ENCODE measurements at places on chromosomes 4 and X.

DNA sequence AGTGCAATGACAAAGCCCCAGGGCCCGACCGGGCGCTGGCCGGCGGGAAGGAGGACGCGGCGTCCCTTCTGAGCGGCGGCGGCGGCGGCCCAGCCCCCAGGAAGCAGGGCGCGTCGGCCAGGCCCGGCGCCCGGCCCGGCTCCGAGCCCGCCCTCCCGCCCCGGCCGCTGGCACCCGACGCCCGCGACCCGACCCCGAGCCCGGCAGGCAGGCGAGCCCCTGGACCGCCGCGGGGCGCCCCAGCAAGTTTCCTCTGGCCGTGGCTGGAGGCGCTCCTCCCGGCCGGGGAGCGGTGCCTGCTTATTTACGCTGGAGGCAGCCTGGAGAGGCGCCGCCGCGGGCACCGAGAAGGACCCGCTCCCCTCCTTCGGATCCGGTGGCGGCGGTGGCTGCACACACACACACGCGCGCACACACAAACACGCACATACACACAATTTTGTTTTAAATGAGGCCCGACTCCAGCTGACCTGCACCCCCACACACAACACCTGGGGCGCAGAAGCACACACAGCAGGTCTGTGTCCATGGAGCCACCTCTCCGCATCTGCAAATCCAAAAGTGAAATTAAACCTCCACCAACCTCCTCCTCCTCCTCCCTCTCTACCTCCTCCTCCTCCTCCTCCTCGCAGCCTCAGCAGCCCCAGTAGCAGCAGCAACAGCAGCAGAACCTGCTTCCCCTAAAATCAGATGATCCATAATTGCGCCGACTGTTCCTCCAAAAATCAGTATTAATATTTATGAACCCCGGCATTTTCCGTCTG lies 669 bp downstream of the IRF2 start:
- peak; percentile 49 for DNase-seq

DNA sequence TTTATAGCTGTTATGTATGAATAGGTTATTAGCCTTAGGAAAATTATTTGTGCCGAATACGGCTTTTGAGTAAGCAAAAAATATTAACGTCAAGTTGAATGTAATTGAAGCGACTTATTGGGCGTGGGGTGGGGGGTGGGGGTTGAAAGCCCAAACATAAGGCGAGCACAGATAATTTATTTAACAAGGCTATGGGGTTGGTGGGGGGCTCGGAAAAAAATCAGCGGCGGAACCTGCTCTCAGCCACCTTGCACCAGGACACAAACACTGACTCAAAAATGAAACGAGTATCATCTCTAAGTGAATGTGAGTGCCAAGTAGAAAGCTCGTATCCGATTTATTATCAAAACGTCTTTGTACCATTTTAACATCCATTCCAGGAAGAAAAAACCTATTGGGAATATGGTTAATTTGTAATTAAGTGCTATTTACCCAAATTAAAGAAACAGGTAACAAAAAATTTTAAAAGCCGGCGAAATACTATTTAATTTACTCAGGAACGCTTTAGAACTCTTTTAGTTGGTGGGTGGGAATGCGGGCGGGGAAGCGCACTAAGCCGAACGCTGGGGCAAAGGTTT lies 902 bp upstream of the LARP1B start:
- DNase-seq = no peak

DNA sequence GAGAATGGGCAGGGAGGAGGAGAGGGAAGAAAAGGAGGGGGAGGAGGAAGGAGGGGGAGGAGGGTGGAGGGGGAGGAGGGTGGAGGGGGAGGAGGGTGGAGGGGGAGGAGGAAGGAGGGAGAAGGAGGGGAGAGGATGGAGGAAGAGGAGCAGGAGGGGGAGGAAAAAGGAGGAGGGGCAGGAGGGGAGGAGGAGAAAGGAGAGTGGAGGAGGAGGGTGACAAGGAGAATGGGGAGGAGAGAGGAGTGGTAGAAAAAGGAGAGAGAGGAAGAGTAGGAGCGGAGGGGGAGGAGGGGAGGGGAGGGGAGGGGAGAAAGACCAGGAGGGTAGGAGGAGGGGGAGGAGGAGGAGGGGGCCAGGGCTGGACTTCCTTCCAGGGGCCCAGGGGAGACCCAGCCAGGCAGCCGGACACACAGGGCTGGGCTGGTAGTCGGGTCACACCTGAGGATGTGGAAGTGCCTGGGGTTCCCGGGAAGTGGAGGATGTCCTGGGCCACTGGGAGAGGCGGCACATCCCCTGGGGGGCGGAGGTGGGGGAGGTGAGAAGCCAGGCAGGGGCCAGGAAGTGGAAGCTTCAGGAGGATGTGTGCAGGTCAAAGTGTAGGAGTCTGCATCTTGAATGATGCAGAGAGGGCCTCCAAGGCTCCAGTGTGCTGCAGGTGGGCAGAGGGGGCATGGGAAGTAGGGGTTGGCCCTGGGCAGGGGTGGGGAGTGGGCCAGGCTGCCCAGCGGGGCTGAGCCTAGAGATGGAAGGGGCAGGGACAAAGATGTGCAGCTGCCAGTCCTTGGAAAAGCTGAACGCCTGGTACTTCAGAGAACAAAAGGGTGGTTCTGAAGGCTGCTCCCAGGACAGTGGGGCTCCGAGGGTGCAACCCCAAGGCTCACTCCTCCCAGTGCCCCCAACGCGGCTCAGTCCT lies 18.8 kb downstream of the IL3RA start:
- no peak for DNase-seq

DNA sequence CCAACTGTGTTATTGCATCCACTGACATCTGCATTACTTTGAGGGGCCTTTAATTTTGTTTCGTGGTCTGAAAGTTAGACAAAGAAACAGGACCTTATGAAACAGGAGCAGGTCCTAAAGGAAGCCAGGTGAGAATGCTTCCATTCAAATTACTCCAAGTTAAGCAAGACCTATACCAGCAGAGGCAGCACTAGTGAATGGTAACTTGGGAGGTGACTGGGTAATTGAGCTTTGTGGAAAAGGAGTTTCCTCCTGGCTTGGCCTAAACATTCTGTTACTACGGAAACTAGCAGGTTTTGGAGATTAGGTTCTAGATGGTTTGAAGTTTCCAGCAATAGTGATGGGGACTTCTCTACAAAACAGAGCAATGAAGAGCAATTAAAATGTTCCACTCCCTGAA lies 173.5 kb downstream of the NKX6-1 start:
- no peak for DNase-seq

DNA sequence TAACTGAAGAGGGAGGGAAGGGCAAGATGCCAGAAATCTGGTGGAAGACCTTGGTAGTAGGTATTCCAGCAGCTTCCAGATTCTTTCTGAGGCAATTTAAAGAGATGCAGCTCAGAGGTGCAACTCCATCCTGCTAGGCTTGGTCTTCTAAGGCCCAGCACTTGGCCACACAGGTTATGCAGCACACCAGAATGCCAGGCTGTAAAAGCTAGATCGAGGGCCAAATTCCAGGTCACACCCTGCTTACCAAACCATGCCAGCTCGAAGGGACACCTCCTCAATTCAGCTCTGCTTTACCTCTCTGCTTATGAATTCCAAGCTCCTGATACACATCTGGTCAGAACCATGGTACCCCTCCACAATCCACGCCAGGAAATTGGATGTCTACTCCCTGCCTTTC lies 19.8 kb upstream of the ATXN3L start:
- no peak for DNase-seq

DNA sequence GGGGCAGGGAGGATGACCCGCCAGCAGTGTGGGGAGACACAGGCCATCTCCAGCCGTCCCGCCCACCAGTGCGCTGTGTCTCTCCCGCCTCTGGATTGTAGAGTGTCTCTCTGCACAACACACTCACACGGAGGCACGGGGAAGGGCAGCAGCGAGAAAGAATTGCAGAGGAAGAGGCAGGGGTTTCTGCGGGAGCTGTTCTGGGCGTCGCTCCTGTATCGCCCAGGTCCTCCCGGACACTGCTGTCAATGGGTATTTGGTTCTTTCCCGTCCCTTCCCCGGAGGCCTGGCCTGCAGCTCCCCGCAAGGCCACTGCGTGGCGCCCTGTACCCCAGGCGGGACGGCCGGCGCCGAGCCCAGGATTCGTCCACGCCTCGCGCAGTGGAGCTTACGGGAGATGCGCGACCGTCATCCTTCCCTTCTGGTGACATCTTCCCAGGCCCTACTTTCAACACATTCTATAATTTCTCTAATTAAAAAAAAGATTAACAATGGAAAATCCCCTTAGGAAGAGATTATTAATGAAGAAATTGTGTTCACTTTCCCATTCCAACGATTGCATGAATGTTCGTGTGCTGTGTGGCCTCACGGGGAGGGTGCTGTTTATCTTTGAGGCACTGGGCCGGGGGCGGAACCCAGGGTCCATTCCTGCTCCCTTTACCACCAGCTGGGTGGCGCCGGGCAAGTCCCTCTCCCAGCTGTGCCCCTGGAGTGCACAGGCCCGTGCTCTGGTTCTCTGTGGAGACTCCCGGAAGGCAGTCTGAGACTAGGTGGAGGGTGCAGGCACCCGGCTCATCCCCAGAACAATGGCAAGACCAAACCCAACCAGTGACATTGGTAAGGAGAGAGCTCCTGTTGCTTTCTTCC lies 95.7 kb downstream of the CPZ start:
- DNase-seq = peak; percentile 17
